Foreskin melanocyte (primary cell): ENCODE measurements at places on chromosomes 4 and X.
A peak's percentile ranks its signal among the peaks of the same experiment; 100 is the strongest.

DNA sequence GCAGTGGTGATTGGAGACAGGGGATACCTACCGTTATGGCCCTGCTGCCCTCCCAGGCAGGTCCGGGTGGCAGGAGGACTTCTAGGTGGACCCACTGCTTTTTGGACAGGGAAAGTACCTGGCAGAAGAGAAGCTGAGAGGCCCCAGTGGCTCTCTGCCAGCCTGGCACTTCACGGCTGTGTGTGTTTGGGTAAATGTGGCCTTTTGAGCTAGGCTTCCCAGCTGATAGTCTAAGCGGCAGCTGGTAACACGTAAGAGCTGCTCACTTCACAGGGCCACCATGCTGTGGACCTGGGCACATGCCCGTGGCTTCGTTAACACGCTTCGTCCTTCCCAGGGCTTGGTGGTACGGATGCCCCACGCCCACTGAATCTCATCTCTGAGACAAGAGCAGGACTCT is 92.0 kb upstream of the CLCN4 start:
- DNase-seq: no peak

DNA sequence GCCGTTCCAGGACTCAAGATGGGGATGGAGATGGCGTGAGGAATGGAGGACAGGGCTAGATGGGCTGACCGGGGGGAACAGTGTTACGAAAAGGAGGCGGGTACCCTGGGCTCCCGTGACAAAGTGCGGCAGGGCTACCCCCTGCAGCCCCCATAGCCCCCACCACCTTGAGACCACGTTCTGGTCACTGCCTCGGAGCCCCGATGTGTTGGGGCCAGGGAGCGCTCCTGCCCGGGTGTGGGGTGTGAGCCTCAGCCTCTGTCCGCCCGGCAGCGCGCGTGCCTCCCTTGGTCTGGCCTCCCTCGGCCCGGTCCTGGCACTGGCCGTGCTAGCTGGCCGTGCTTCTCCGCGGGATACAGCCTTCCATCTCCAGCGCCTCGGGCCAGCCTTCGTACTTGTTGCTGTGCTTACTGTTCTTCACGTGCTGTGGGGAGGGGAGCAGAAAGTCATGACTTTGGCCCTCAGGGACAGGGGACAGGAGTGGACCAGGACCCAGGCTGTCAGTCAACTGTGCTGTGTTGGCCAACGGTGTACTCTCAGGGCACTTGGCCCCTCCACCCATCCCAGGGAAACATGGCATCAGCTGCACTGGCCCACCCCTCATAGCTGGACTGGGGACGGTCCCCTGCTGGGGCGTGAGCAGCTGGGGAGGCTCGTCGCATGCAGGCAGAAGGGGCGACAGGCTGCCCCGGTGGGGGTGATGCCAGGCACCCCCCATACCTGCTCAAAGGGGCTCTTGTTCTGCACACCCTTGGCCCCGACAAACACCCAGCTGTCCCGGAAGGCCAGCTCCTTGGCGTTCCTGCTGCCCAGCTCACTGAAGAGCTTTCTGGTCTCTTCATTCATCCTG is 9.3 kb downstream of the FAM3A start:
- no peak for DNase-seq

GRCh38 chr4:185363251-185363650 is 32.5 kb downstream of the LRP2BP start:
- DNase-seq: no peak

DNA sequence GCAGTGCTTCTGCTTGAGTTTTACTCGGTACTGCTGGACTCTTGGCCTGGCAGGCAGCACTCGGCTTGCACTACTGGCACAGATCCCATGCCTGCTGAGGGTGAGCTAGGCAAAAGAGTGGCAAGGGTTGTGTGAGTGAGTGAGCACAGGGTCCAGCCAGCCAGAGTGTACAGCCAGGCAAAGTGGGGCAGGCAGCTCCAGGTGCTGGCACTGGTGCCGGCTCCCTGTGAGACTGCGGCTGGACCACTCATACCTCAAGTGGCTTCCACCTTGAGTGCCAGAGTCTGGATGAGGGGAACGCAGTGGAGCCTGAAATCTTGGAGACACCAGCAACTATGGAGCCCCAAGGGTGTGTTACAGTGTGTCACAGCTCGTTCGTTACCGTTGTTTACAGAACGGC is 1451.9 kb upstream of the AGA start:
- no peak for DNase-seq

GRCh38 chrX:108735679-108736508 is 469 bp downstream of the IRS4 start:
- DNase-seq: peak; percentile 12

- DNase-seq: no peak
Observed at GRCh38 chr4:108965016-108965415, 202.2 kb upstream of the ETNPPL start.

- DNase-seq: no peak
Observed at GRCh38 chr4:175988511-175988910, 77.1 kb upstream of the WDR17 start.

DNA sequence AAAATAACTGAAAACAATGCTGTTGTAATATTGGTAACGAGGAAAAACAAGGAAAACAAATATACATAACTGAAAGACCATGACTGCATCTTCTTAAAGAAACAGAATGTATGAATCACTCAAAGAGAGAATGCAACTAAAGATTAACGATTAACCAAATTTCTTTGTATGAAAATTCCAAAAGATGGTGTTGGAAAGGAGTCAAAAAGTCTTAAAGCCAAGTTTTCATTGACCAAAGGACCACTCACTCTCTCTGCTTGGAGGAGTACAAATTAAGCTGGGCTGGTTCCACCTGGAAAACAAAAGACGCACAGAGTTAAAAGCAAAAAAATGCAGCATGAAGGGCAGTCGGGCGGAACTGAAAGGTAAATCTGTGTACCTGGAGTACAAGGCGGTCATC is 1.8 kb downstream of the DCAF12L1 start:
- no peak for DNase-seq

GRCh38 chrX:20225488-20225833 is 41.2 kb downstream of the RPS6KA3 start:
- DNase-seq: no peak

DNA sequence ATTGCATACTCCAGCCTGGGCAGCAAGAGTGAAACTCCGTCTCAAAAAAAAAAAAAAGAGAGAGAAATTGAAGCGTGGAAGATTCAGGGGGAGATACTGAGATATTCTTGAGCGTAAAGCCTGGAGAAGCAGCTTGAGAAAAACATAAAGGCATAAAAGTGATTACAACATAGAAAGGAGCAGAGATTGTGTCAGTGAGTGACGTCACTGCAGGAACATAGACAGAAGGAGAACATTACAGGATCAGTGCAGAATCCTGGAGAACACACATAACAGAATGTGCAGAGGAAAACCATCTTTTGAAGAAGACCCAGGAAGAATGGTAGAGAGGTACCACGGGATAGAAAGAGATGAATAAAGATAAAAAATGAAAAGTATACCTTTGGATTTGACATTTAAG is 147.0 kb downstream of the APBB2 start:
- no peak for DNase-seq

DNA sequence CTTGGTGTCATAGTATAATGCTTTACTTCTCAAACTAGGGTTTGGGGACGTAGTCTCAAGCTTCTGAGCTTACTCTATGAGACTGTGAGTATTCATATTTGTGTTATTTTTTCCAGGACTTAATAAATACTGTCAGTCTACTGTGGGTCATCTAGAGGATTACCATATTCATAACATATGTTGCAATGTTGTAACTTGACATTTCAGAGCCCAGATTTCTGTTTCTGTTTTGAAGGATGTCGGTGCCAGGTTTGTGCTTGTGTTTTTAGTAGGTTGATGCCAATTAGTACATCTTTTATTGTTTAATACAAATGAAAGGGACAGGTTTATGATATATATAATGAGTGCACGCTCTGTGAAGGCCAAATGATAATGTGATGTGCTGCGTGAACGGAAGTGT is 69.6 kb downstream of the SPANXN4 start:
- no peak for DNase-seq

- DNase-seq: no peak
Observed at GRCh38 chr4:181078196-181078595, 1165.0 kb upstream of the TENM3 start.

GRCh38 chr4:3719191-3719590 is 47.0 kb upstream of the ADRA2C start:
- no peak for DNase-seq

GRCh38 chr4:153332936-153333335 is 11.6 kb upstream of the MND1 start:
- no peak for DNase-seq

DNA sequence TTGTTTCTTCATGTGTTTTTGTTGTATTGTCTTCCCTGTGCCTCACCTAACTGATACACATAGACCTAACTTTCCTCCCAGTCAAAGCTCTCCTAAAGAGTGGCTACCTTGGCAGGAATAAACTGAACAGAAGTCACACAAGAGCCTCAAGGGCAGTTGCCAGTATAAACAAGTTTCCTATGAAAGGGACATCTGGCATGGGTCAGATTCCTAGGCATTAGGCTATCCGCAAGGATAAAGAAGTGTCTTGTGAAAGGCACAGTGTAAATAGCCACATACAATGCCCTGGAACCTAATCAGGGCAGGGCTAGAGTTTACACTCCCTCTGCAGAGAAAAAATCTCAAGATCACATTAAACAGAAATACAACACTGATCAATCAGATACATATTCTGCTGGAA is 220.8 kb downstream of the SPANXN3 start:
- no peak for DNase-seq

DNA sequence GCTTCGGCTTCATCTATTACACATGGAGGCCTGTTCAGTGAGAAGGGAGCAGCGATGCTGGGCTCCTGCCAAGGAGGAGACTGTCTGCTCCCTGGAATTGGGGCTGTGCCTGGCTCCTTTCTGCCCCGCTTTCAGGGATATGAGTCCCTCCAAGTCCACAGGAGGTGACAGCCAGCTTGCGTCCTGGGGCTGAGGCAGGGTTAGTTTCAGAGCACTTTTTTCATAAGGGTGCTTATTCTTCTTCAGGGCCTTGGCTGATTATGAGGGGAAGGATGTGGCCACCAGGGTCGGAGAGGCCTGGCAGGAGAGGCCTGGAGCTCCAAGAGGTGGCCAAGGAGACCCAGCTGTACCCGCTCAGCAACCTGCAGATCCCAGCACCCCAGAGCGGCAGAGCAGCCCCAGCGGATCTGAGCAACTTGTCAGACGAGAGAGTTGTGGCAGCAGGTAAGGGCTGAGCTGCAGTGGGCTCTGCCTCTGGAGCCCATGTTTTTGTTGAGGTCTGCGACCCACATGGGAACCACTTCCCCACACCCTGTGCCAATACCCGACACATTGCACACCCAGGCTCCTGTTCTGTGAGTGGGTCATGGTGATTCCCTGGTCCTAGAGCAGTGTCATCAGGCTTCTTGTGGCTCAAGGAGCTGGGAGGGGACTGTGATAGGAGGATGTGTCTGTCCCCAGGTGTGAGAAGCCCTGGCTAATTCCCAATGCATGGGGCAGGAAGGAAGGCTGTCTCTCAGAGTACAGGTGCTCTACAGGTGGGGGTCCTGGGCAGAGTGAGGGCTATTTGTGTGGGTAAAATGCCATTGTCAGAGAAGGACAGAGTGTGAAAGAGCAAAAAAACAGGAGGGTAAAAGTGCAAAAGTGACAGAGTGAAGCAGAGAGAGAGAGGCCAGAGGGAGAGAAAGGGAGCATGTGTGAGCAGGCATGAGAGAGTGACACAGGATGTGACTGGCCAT is 47.4 kb downstream of the ZNF185 start:
- DNase-seq: no peak

- no peak for DNase-seq
Observed at GRCh38 chr4:161892951-161893350, 270.8 kb downstream of the FSTL5 start.

- no peak for DNase-seq
Observed at GRCh38 chr4:157837071-157837703, 335.6 kb downstream of the GASK1B start.

GRCh38 chr4:6183740-6184139 is 16.6 kb downstream of the JAKMIP1 start:
- DNase-seq: no peak

DNA sequence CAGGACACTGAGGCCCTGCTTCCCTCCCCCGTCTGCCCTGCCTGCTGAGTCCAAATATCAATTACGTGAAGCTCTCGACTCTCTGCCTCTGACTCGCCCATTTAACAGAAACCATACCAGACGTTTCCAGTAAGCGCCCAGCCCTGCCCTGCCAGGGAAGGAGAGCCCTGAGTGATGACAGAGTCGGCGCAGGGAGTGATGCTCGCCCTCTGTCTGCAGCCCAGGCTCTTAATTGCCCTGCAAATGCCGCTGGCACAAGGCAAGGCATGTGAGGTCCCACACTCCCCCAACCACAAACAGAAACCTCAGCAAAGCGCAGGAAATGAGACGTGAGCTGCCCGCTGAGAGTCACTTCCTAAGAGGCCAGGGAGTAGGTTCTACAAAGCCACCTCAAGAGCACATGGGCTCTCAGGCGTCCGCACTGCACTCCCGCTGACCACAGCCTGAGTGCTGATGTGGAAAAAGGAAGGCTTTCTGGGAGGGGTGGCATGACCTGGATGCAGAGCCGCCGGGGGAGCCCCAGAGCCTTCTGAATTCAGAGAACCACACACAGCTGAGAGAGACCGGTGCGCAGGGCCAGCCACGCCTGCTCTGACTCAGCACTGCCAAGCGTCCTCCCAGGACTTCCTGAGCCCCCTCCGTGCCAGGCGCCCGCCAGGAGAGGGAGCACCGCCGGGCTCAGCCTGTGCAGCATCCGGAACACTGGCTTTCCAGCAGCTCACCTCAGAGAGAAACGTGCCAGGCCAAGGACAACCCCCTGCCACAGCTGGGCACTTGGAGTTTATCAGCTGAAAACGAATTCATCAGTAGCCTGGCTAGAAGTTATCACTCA is 5.3 kb downstream of the ZFYVE28 start:
- peak; percentile 94 for DNase-seq

- no peak for DNase-seq
Observed at GRCh38 chrX:139692506-139692849, 15.5 kb downstream of the MCF2 start.
